Activated CD4-positive, alpha-beta memory T cell treated with anti-CD3 and anti-CD28 coated beads, Interleukin-2, amount 10 ng/mL, durations not matched to agents 7 days and 5 days (primary cell): ENCODE measurements at places on chromosomes 16 and 17.

DNA sequence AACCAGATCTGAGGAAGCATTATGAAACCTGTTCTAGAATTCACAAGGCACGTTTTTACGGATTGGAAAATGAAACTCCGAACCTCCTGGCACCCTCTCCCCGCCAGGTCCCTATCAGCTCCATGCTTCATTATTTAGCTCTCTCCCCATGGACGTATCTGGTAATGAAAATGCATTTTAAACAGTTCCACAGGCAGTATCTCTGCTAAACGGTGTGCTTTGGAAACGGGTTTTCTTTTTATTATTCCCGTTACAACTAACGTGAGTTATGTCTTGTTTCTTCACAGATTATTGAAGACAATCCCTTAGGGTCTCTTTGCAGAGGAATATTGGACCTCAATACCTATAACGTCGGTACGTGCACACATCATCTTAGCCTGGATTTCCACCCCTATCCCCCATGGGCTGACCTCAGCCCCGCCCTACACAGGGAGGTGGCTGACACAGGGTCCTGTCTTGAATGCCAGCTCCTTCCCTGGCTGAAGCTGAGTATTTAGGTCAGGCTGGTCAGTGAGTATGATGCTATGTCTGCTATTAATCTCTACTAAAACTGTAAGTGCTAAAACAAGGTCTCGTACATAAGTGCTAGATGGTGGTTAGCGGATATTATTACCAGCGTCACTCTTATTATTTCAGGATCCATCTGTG is 82.9 kb downstream of the SDR42E1 start:
- peak; percentile 2 for DNase-seq

GRCh38 chr17:69679829-69680228 is 265.3 kb downstream of the MAP2K6 start:
- no peak for DNase-seq

GRCh38 chr17:38600906-38601305 is 4.8 kb downstream of the SRCIN1 start:
- no peak for DNase-seq

GRCh38 chr17:65235284-65235683 is 98.1 kb downstream of the RGS9 start:
- DNase-seq: no peak

DNA sequence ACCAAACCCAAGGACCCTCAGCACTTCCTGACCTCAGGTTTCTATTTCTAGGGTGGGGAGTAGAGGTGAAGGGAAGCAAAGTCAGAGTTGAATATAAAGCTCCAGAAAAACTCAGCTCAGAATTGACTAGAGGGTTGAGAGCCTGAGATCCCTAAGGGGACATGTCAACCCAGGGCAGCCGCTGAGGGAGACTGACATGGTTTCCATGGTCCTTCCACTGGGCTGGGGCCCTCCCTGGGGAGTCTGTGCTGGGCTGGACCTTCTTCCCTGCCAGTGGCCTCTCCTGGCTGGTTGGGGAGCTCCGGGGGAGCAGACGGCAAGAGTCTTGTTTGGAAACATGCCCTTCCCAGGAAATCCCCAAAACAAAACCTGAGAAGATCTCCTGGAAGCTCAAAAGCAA is 121.3 kb downstream of the METRNL start:
- DNase-seq: no peak

DNA sequence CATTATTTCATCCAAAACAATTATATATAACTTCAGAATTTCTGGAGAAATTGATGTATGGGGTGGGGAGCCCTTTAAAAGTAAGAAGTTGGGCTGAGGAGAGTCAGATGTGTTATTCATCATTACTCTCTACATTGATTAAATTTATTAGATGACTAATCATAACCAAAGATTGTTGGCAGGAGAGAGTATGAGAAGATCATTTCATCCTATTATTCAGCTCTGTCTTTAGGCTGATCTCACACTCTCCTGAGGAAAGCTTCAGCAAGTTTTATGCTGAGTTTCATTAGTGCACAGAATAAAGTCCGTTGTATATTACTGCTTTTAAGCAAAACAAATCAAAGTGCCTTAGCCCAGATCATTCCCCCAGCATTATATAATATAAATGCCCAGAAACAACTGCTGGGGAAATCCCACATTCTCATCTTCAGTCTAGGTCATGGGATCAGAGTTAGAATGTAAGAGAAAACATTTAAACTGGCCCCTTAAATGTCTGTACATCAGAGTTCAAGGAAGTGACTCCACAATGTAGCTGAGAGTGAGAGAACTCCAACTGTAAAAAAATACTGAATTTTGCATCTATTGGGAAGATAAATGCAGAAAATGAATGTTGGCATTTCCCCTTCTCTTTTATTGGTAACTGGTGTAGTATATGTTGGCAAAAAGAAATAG is 130.1 kb upstream of the HLF start:
- no peak for DNase-seq

GRCh38 chr17:27327397-27327796 is 33.5 kb downstream of the WSB1 start:
- no peak for DNase-seq

- no peak for DNase-seq
These were observed 30.3 kb downstream of the CHD9NB start for GRCh38 chr16:53022374-53022773.

DNA sequence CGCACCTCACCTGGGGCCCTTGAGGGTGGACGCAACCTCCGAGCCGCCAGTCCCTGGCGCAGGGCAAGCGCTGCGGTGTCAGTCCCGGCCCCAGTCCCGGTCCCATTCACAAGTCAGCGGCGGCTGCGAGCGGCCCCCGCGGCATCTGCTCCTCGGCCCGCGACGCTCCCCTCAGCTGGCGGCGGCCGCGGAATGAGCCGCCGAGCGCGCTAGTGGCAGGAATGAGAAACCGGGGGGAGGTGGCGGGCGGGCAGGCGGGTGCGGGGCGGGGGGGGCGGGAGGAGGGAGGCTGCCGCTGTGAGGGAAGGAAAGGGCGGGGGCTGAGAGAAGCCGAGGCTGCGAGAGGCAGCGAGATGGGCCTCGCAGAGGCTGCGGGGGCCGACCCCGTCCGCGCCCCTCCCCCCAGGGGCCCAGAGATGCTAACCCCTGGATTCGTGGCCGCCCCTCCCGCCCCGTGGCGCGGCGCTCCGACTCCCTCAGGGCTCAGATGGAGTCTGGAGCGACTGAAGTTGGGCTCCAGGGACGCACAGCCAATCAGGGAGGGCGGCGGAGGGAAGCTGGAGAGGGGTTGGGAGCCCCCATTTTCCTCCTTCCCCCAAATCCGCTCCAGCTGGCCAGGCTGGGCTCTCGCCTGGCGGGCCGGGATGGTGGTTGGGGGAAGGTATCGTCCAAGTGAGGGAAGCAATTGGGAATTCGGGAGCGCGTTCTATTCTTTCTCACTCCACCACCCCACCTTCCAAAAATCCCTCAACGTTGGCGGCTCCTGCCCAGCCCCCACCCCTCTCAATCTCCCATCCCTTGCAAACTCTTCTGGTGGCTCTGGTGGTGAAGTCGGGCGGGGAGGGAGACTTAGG is at the start of gene CDH11:
Gene CDH11, minus strand, starts transcription at position 194 of the 854 bp plus-strand sequence. CDS start 117,194 bp downstream, outside the sequence.
- no peak for DNase-seq

GRCh38 chr16:11805556-11805955 is 8.5 kb upstream of the ZC3H7A start:
- DNase-seq: no peak

- no peak for DNase-seq
These were observed 141.2 kb downstream of the SEC14L1 start for GRCh38 chr17:77281904-77282367.

GRCh38 chr16:1331712-1332617 is 1.5 kb upstream of the BAIAP3 start:
- peak; percentile 75 for DNase-seq

- DNase-seq: peak; percentile 70
These were observed 213.9 kb downstream of the MRTFB start for GRCh38 chr16:14284930-14285512.

DNA sequence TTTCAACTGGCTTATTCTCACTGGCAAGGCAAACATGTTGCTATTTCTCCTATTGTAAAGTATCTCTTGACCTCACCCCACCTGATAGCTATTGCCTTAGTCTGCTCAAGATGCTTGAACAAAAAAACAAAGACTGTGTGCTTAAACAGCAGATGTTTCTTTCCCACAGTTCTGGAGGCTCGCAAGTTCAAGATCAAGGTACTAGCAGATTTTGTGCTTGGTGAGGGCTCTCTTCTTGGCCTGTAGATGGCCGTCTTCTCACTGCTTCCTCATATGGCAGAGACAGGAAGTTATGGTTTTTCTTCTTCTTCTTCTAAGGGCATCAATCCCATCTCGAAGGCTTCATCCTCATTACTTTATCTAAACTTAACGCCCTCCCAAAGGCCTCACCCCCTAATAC is 109.7 kb upstream of the CLEC3A start:
- no peak for DNase-seq

DNA sequence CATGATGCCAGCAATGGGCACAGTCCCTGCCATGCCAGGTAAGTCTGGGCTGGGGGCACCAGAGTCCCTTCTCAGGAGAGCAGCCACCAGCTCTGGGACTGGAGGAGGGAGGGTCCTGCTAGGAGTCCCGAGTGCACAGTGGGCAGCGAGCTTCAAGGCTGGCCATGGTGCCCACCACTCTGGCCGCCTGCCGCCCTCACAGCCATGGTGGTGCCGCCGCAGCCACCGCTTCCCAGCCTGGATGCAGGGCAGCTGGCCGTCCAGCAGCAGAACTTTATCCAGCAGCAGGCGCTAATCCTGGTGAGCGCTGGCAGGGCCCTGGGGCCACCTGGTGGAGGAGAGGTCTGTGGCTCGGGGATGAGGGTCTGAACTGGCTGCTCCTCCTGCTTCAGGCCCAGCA is 17.9 kb upstream of the SMIM5 start:
- no peak for DNase-seq

GRCh38 chr16:11310997-11311561 is 29.9 kb upstream of the PRM1 start:
- peak; percentile 75 for DNase-seq

GRCh38 chr16:85986931-85987749 is 88.2 kb downstream of the IRF8 start:
- peak; percentile 28 for DNase-seq

DNA sequence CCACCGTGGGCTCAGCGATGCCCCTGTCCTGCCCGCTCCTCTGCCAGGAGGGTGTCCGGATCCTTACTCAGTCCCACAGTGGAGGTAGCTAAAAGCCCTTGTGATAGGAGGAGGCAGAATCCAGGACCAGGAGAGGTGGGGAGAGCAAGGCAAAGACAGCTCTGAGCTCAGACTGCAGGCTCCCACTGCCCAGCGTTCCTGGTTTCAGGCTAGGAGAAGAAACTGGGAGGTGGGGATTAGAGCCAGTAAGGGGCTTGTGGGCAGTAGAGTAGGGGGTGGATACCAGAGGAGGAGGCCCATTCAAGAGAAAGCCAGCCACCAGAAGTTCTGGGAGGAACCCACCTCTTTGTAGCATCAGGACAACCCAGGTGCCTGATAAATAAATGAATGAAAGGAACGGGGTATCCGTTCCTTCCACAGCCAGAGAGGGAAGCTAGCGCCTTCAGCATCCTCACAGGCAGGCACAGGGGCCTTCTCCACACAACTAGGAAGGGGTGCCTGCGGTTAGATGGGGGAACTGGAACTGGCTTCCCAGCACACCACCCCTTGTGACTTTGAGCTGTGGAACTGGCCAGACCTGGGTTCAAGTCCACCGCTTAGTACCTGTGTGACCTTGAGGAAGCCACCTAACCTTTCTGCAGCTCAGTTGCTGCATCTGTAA is 2.3 kb downstream of the IL21R start:
- DNase-seq: no peak

DNA sequence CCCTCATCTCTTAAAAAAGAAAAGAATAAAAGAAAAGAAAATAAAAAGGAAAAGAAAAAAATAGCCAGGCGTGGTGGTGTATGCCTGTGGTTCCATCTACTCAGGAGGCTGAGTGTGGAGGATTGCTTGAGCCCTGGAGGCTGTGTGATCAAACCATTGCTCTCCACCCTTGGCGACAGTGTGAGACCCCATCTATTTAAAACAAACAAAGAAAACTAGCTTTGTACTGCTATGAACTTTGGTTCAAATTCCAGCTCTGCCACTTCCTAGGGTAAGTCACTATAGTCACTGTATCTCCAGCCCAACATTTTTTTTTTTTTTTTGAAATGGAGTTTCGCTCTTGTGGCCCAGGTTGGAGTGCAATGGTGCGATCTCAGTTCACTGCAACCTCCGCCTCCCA is 4.2 kb downstream of the CTF1 start:
- no peak for DNase-seq

GRCh38 chr17:49557312-49558024 is 18.2 kb upstream of the NXPH3 start:
- DNase-seq: peak; percentile 50

GRCh38 chr16:649631-650030 is 466 bp downstream of the WDR90 start:
- peak; percentile 26 for DNase-seq

- no peak for DNase-seq
These were observed 32.5 kb upstream of the CDH8 start for GRCh38 chr16:62068747-62069146.

DNA sequence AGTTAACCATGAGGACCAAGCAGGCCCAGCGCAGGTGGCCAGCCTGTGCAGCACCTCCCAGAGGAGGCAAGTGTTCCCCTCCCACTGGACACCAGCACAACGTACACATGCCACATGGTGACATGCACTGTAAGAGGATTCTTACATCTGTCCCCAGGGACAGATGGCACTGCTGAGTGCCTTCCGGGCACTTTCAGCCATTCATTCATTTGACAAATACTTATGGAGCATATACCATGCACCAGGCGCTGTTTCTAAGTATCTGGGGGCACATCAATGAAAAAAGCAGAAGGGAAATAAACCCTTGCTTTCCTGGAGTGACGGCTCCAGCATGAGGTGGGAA is 79.6 kb downstream of the GAS7 start:
- DNase-seq: no peak

- peak; percentile 47 for DNase-seq
These were observed 565 bp downstream of the WDR45B start for GRCh38 chr17:82647593-82648164.

- no peak for DNase-seq
These were observed 16.8 kb downstream of the MYBBP1A start for GRCh38 chr17:4538236-4539002.

GRCh38 chr17:47882247-47882646 is 13.8 kb upstream of the SP2 start:
- no peak for DNase-seq

DNA sequence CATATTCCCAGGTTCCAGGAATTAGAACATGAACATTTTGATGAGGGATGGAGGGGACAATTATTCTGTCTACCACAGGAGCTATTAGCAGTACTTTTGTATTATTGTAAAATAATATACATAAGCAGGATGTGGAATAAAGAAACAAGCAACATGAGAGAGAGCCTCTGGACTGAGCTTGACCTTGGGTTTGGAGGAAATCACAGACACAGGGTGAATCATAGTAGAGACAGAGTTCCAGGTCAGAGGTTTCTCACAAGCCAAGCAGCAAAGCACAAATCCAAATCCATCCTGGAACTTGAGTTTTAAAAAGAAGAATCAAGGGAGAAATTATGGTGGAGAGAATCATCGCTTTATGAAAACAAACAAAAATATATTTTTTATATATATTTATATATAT is 5.1 kb downstream of the KRT31 start:
- DNase-seq: no peak
